Inflammatory macrophage treated with lipopolysaccharide for 1 hour (primary cell): ENCODE measurements at places on chromosomes 1 and 21.

GRCh38 chr1:183506561-183506960, 34.3 kb downstream of the SMG7 start:
- no peak for DNase-seq

DNA sequence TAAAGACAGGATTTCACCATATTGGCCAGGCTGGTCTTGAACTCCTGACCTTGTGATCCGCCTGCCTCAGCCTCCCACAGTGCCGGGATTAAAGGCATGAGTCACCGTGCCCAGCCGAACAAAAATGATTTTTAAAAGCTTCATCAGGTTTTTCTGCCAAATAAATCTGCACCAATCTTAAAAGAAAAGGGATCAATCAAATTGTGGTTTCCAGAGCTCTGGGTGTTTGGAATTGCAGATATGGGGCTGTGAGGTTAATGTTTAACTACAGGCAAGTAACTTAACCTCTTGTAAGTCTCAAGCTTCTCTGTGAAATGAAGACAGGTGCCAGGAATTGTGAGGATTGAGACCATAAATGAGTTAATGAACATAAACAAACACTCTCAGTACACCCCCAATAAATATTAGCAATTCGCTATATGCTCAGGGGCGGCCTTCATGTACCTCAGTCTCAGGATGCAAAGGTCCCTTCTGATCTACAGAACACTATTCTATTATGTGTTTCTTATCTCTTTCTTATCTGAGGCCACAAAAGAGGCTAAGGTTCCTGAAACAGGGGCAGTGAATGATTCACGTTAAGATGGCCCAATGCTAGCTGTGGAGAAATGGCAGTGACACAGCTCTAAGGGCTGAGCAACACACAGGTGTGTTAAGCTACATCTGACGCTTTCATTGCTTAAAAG, 7.1 kb upstream of the GNPAT start:
- DNase-seq, result no peak

GRCh38 chr1:223046011-223046410, 97.0 kb downstream of the TLR5 start:
- DNase-seq, result no peak

- DNase-seq, result no peak
Measured at GRCh38 chr1:42290130-42290529, 44.9 kb downstream of the FOXJ3 start.

GRCh38 chr1:26132834-26133167, 21.2 kb downstream of the PDIK1L start:
- no peak for DNase-seq

DNA sequence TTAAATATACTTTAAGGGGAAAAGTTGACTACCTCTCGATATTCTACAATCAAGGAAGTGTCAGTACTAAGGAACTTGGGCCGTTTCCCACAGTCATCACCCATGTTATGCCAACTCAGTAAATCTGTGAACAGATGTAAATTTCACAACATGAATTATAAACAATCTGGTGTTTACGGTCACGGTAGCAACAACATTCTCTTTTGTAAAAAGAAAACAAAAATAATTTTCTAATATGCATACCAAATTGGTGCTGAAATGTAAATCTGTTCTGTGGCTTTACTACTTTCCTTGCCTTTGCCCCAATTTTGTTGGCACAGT, 1.2 kb downstream of the SH3GLB1 start:
- no peak for DNase-seq
